IMR-90 (cell line): ENCODE measurements at places on chromosomes 5 and 9. TPM values are rescaled to one million over a fixed set of nuclear protein-coding genes. Genes with fewer than 3 reads are reported as not detected.

- H3K27ac ChIP-seq: no peak overlapping the region
- no peaks in the 10 kb centered on the region for H3K36me3 ChIP-seq
- H3K4me1 ChIP-seq: no peaks in the 10 kb centered on the region; the same call in 1 of the 2 replicates
- peak; percentile 24 for DNase-seq
- no peaks in the 10 kb centered on the region; the same call in none of the 2 replicates for H3K27me3 ChIP-seq
These were observed 84.5 kb downstream of the PRLR start for GRCh38 chr5:35145691-35146317.

The C5 gene
- 2.3 and 2.8 TPM in 2 replicates for total RNA-seq

The PCDHGA7 gene
- total RNA-seq: 3.3 and 3.4 TPM in 2 replicates

DNA sequence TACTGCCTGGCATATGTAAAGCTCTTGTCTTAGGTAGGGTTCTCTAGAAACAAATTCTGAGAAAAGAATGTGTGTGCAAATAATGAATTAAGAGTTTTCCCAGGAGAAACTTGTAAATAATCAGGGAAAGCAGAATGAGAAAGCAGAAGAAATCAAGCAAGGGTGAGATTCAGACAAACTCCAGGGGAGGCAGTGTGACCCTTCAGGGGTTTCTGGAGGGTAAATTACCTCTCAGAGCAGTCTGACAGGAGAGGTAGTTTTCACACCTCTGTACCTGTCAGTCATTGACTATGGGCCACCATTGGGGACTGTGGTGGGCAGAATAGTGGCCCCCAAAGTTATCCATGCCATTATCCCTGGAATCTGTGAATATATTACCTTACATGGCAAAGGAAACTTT, 124.6 kb downstream of the KCTD16 start:
- DNase-seq: no peak
- H3K27ac ChIP-seq: no peak overlapping the region
- no peaks in the 10 kb centered on the region for H3K36me3 ChIP-seq
- no peaks in the 10 kb centered on the region for H3K4me1 ChIP-seq
